ENCODE measurements at places on chromosomes 6 and 20. TPM values are rescaled to one million over a fixed set of nuclear protein-coding genes. Genes with fewer than 3 reads are reported as not detected.
A peak's percentile ranks its signal among the peaks of the same experiment; 100 is the strongest.

Gene TNXB
- total RNA-seq, result 207 TPM

Gene CLDN20
- not detected for total RNA-seq

Gene SEL1L2
- total RNA-seq, result not detected

Gene HLA-A
- 691 TPM for total RNA-seq

Gene GJA10
- total RNA-seq, result not detected

Gene CAGE1
- not detected for total RNA-seq

Gene TTK
- 2.5 TPM for total RNA-seq

Gene SNX21
- total RNA-seq, result 145 TPM

Gene ARMC12
- not detected for total RNA-seq

Gene CLVS2
- 1.5 TPM for total RNA-seq

Gene HUS1B
- 0.98 TPM for total RNA-seq

DNA sequence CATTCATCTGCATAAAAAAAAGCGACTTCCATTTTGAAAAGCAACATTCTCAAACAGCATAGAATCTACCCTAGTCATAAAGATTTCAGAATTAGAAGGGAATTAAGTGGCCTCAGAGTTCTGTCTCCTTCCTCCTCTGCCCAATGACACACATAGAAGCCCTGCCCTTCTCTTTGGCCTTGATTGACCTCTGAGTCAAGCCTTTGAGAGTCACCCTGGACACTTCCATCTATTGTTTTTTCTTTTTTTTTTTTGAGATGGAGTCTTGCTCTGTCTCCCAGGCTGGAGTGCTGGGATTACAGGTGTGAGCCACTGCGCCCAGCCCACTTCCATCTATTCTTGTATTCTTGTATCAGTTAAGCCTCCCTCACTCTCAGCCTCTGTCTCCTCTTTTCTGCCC lies 44.8 kb upstream of the CTNNBL1 start:
- H3K27me3 ChIP-seq, result no peaks in the 10 kb centered on the region
- no peak overlapping the region for H3K4me3 ChIP-seq
- no peak overlapping the region for H3K27ac ChIP-seq
- H3K36me3 ChIP-seq, result no peaks in the 10 kb centered on the region
- H3K4me1 ChIP-seq, result no peaks in the 10 kb centered on the region

GRCh38 chr20:58956078-58956477 lies 25.0 kb upstream of the NELFCD start:
- no peaks in the 10 kb centered on the region for H3K36me3 ChIP-seq
- H3K4me3 ChIP-seq, result no peak overlapping the region
- H3K27me3 ChIP-seq, result no peaks in the 10 kb centered on the region

- H3K27ac ChIP-seq, result no peak overlapping the region
- H3K4me3 ChIP-seq, result no peak overlapping the region
- no peaks in the 10 kb centered on the region for H3K4me1 ChIP-seq
These were observed 180.6 kb upstream of the HTR1E start for GRCh38 chr6:86756640-86757229.

DNA sequence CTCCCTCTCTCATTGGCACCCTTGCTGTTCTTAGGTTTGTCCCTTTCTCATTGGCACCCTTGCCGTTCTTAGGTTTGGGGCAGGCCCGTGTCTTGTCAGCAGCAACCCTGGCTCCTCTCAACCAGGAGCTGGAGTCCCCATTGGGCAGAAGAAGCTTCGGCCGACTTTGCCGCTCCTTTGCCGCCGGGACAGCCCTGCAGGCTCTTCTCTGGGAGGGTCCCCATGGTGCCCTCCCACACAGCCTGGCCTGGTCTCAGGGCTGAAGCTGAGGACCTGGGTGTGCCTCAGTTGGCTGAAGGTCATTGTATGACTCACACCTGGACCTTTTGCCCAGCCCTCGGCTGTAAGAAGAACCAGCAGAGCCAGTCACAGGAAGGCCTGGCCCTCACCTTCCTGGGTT lies 59.6 kb downstream of the PPP1R14C start:
- H3K27me3 ChIP-seq, result no peaks in the 10 kb centered on the region
- H3K27ac ChIP-seq, result peak overlapping the region; percentile 58
- no peaks in the 10 kb centered on the region for H3K4me1 ChIP-seq
- DNase-seq, result no peak
- H3K4me3 ChIP-seq, result no peak overlapping the region

GRCh38 chr6:160911949-160912348 lies 79.6 kb upstream of the MAP3K4 start:
- no peaks in the 10 kb centered on the region for H3K4me1 ChIP-seq
- no peak overlapping the region for H3K27ac ChIP-seq
- no peaks in the 10 kb centered on the region for H3K27me3 ChIP-seq
- H3K36me3 ChIP-seq, result no peaks in the 10 kb centered on the region
- H3K4me3 ChIP-seq, result no peak overlapping the region

GRCh38 chr20:45017857-45018256 lies 51.5 kb downstream of the STK4 start:
- no peak overlapping the region for H3K27ac ChIP-seq
- no peaks in the 10 kb centered on the region for H3K27me3 ChIP-seq
- no peak overlapping the region for H3K4me3 ChIP-seq
- H3K36me3 ChIP-seq, result no peaks in the 10 kb centered on the region

GRCh38 chr20:62364911-62365736 lies 2.0 kb downstream of the LAMA5 start:
- DNase-seq, result no peak
- no peaks in the 10 kb centered on the region for H3K27me3 ChIP-seq
- H3K27ac ChIP-seq, result peak overlapping the region; percentile 82
- H3K4me1 ChIP-seq, result peaks cover 92% of the 10 kb centered on the region
- H3K4me3 ChIP-seq, result peak overlapping the region; percentile 61

GRCh38 chr6:137210903-137211302 lies 8.3 kb downstream of the IFNGR1 start:
- H3K4me1 ChIP-seq, result peaks cover 81% of the 10 kb centered on the region
- no peak overlapping the region for H3K27ac ChIP-seq
- peaks cover 15% of the 10 kb centered on the region for H3K36me3 ChIP-seq
- no peak overlapping the region for H3K4me3 ChIP-seq

DNA sequence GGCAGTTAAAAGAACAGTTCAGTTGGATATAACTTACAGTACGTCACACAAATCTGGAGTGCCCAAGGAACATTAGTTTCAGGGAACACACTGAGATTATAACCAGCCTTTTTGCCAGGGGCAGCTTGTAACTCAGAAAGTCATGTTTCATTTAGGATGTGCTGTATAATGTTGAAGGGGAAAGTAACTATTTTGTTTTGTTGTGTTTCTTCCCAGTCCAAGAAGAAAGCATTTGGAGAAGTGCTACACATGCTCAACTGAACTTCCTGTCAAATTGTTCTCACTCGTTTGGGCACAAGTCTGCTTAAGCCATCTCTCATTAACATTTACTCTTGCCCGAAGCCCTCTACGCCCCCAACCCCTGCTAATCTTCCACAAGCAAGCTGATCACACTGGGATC lies 157.9 kb downstream of the BTBD9 start:
- no peak for DNase-seq
- no peaks in the 10 kb centered on the region for H3K4me1 ChIP-seq
- H3K27ac ChIP-seq, result no peak overlapping the region
- H3K36me3 ChIP-seq, result no peaks in the 10 kb centered on the region

GRCh38 chr20:22583773-22584521 lies 425 bp downstream of the FOXA2 start:
- H3K27ac ChIP-seq, result no peak overlapping the region
- H3K27me3 ChIP-seq, result peaks cover 17% of the 10 kb centered on the region
- H3K4me3 ChIP-seq, result no peak overlapping the region
- peaks cover 21% of the 10 kb centered on the region for H3K4me1 ChIP-seq

GRCh38 chr6:138864343-138864890 lies 68.5 kb downstream of the ECT2L start:
- no peaks in the 10 kb centered on the region for H3K36me3 ChIP-seq
- H3K4me3 ChIP-seq, result no peak overlapping the region
- H3K27me3 ChIP-seq, result no peaks in the 10 kb centered on the region
- no peak for DNase-seq
- H3K4me1 ChIP-seq, result no peaks in the 10 kb centered on the region

- H3K36me3 ChIP-seq, result no peaks in the 10 kb centered on the region
- no peaks in the 10 kb centered on the region for H3K4me1 ChIP-seq
- H3K27me3 ChIP-seq, result no peaks in the 10 kb centered on the region
- no peak overlapping the region for H3K27ac ChIP-seq
- no peak overlapping the region for H3K4me3 ChIP-seq
- DNase-seq, result no peak
These were observed 500.1 kb upstream of the JAG1 start for GRCh38 chr20:11173916-11174315.

- no peak for DNase-seq
- no peaks in the 10 kb centered on the region for H3K36me3 ChIP-seq
- no peak overlapping the region for H3K27ac ChIP-seq
- H3K4me1 ChIP-seq, result no peaks in the 10 kb centered on the region
- H3K4me3 ChIP-seq, result no peak overlapping the region
These were observed 175.9 kb upstream of the GJE1 start for GRCh38 chr6:141956868-141957267.

DNA sequence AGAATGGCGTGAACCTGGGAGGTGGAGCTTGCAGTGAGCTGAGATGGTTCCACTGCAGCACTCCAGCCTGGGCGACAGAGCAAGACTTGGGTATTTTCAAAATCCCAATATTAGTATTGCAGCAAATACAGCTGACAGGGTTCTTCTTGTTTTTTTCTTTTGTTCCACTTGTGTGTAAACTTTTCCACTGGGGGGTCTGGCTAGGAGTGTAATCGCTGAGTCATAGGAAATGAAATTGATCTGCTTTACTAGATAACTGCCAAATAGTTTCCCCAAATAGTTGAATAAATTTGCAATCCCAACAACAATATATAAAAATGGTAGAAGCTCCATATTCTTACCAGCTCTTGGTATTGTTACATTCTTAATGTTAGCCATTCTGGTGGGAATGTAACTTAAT lies 526.0 kb upstream of the SOX4 start:
- no peaks in the 10 kb centered on the region for H3K36me3 ChIP-seq
- H3K27ac ChIP-seq, result no peak overlapping the region
- H3K4me3 ChIP-seq, result no peak overlapping the region

- peaks cover 12% of the 10 kb centered on the region for H3K4me1 ChIP-seq
- no peak overlapping the region for H3K27ac ChIP-seq
- H3K27me3 ChIP-seq, result no peaks in the 10 kb centered on the region
- no peak for DNase-seq
- no peak overlapping the region for H3K4me3 ChIP-seq
These were observed 253.0 kb downstream of the QKI start for GRCh38 chr6:163667372-163668060.

Data from vagina (tissue), 2 donors.